Femur (tissue), 1 donor: ENCODE measurements at places on chromosomes 5 and 9.

GRCh38 chr9:112771359-112772214 lies 21.0 kb downstream of the SNX30 start:
- no peak for DNase-seq

- no peak for DNase-seq
These were observed 1767.7 kb downstream of the EFNA5 start for GRCh38 chr5:105903069-105903468.

GRCh38 chr5:66810848-66811261 lies 214.7 kb downstream of the MAST4 start:
- no peak for DNase-seq

DNA sequence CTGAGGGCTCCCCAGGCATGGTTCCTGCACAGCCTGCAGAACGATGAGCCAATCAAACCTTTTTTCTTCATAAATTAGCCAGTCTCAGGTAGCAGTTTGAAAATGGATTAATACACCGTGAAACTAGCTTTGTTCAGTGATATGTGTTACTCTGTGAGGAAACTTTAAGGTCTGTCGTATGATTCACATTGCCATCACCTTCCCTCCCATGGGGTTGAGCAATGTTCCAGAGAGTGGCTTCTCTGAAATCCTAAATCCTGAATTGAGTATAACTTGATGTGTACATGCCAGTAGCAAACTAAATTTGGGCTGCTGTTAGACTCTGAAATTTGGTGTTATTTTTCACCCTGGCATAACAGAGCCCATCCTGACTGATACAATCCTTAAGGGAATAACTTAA lies 866.4 kb upstream of the C9orf72 start:
- DNase-seq, result no peak

GRCh38 chr5:90022711-90023053 lies 386.9 kb downstream of the CETN3 start:
- no peak for DNase-seq

- no peak for DNase-seq
These were observed 71.4 kb upstream of the STARD4 start for GRCh38 chr5:111583758-111584203.

GRCh38 chr9:105359892-105360291 lies 87.9 kb upstream of the FSD1L start:
- no peak for DNase-seq

DNA sequence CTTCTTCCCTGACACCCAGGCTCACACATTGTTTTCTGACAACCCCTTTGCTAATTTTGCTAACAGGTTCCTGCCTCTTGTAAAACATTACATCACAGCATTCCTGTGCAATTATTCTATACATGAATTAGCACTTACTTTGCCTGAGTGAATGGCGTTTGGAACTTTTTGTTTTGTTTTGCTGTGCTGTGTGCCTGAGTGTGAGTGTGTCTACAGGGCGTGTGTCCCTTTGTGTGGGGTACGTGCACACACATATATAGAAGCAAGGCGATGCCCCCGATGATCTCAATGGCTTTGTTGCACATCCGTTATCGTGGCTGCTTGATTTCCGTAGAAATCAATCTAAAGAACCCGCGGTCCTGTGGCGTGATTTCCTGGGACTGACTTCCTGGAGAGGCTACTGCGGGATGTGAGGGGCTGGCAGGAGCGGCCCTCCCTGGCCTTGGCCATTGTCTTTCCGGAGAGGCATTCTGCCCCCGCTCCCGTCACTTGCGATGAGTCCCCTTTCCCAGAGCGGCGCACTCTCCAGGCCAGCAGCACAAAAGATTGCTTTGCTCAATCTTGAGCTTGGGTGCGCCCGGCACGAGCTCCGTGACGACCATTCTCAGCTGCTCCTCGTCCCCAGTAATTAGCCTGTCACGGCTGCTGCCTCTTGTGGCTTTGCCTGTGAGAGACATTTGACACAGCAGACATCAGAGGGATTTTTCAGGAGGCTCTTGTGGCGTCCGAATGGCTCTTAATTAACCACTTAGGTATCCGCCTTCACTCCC lies 398.1 kb upstream of the IRX1 start:
- peak; percentile 46 for DNase-seq

GRCh38 chr5:67249590-67249895 lies 52.9 kb upstream of the CD180 start:
- no peak for DNase-seq

DNA sequence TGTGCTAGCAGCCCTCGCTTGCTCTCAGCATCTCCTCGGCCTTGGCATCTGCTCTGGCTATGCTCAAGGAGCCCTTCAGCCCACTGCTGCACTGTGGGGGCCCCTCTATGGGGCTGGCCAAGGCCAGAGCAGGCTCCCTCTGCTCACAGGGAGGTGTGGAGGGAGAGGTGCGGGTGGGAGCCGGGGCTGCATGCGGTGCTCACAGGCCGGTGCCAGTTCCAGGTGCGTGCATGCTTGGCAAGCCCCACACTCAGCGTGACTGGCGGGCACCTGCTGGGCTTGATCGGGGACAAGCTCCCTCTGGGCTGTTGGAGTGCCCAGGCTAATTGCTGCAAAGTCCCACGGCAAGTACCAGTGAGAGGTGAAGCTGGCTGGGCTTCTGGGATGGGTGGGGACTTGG lies 170.5 kb downstream of the TRIM36 start:
- no peak for DNase-seq

- DNase-seq, result no peak
These were observed 45.2 kb upstream of the RAD23B start for GRCh38 chr9:107237873-107238272.

DNA sequence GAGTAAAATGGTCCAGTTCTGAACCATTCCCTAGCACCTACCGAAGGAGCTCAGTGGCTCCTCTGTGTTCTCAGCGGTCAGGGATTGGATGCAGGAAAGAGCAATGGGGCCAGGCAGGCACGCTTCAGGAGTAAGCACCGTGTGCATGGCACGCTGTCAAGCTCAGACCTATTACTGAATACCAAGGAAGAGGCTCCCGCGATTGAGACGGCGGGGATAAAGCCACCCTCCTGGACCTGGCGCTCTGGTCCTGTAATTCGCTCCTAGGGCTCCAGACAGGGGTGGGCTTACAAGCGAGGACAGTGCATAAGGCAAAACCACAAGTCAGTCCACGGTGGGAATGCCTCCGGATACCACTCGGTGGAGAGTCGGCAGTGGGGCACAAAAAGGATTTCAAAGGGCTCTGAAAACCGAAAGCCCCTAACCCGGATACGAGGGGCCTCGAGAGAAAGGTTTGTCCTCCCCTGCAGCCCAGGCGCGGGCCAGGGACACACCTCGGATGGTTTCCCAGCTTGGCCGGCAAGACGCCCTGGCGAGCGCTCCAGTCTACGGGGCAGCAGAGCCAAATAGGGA lies 988 bp downstream of the OXCT1 start:
- peak; percentile 55 for DNase-seq

GRCh38 chr9:98010445-98010844 lies 27.3 kb downstream of the ANP32B start:
- DNase-seq, result no peak

GRCh38 chr9:135320331-135320730 lies 159.3 kb upstream of the PPP1R26 start:
- no peak for DNase-seq

DNA sequence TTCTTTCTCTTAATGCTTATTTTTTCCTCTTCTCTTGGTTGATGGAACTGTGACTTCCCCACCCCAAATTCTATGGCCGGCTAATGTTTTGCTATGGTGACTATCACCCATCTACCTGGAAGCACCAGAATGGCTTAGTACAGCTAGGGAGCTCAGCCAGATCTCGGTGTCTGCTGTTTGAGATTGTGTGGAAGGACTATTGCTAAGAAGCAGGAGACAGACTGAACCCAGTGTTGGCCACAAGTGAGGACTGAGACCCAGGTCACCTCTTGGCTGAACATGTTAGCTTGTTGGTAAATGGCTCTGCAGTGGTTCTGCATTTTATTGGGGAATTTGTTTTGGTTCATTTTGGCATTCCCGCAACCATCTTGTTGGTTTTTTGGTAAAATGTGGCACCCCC lies 2.7 kb downstream of the PRRC2B start:
- DNase-seq, result no peak

DNA sequence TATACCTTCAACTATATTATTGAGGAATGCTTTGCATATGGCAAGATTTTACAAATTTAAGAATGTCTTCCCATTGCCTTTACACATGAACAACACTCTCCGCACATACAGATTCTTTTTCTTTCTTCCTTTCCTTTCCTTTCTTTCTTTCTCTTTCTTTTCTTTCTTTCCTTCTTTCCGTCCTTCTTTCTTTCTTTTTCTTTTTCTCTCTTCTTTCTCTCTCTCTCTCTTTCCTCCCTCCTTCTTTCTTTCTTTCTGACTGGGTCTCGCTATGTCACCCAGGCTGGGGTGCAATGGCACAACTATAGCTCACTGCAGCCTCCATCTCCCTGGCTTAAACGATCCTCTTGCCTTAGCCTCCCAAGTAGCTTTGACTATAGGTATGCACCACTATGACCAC lies 13.8 kb downstream of the WDR31 start:
- DNase-seq, result no peak

GRCh38 chr9:114954956-114955582 lies 24.7 kb upstream of the TNFSF8 start:
- no peak for DNase-seq

GRCh38 chr5:52684051-52684450 lies 103.7 kb upstream of the ITGA1 start:
- DNase-seq, result no peak

DNA sequence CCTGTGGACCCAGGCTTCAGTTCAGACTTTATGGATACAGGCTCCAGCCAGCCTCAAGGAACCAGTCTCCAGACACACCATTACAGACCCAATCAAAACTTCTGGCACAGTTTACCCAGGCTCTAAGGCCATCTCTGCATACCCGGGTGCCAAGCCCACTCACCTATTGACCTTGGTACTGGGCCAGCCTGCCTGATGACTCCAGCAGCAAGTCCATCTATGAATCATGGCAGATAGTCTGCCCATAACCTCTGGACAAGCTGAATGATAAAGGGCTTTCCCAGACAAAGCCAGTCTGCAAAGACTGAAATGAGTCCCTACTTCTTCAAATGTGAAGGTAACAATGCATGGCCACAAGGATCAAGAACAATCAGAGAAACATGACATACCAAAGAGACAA lies 1327.1 kb upstream of the C9orf72 start:
- DNase-seq, result no peak

DNA sequence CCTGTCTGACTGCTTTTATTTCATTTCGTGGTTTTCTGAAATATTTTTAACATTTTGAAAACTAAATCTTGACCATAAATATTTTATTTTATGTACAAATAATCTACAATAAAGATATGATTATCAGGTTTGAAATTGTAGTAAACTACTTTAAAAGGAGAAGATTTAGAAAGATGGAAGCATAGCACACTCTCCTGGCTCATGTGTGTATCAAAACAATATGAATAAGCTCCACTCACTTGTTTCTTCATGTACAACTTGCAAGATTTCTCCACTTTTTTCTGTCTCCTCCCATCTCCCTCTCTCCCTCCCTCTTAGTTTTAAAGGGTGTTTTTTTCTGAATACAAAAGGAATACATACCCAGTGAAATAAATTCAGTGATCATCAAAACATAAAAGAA lies 15.4 kb upstream of the VPS13A start:
- DNase-seq, result no peak

DNA sequence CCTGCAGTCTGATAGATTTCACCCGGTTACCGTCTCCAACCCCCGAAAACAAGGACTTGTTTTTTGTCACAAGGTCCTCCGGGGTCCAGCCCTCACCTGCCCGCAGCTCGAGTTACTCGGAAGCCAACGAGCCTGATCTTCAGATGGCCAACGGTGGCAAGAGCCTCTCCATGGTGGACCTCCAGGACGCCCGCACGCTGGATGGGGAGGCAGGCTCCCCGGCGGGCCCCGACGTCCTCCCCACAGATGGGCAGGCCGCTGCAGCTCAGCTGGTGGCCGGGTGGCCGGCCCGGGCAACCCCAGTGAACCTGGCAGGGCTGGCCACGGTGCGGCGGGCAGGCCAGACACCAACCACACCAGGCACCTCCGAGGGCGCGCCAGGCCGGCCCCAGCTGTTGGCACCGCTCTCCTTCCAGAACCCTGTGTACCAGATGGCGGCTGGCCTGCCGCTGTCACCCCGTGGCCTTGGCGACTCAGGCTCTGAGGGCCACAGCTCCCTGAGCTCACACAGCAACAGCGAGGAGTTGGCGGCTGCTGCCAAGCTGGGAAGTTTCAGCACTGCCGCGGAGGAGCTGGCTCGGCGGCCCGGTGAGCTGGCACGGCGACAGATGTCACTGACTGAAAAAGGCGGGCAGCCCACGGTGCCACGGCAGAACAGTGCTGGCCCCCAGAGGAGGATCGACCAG lies 121.3 kb downstream of the DAB2IP start:
- no peak for DNase-seq

DNA sequence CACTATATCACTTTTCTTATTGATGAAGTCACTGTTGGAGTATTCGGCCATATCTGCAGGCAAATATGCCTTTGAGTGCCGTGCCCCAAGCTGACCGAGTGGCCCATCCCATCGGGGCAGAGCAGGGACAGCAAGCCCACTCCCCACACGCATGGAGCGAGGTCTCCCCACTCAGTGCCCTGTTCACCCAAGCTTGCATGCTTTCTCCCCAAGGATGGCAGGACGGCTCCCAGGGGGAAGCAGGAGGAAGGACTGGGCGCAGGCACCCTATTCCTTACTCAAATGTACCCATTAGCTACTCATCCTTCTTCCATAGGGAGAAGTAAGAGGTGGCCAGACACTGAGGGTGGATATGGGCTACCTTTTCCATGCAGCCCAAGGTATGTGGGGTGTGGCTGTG lies 309.0 kb downstream of the IRX1 start:
- DNase-seq, result no peak

DNA sequence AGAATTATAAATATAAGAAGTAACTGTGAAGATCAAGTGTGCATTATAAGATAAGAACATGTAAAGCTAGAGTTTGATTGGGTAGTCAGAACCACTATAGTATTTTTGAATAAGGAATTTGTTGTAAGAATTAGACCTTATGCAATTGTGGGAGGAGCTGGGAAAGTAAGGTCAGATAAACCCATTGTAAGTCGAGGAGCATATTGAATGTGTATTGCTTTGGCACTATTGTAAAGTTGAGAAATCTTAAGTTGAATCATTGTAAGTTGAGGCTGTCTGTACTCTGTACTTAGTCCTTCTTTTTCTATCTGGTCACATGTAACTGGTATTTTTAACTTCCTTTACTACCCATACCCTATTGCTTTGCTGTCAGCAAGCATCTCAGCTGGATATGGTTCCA lies 158.7 kb downstream of the CCDC171 start:
- DNase-seq, result no peak

DNA sequence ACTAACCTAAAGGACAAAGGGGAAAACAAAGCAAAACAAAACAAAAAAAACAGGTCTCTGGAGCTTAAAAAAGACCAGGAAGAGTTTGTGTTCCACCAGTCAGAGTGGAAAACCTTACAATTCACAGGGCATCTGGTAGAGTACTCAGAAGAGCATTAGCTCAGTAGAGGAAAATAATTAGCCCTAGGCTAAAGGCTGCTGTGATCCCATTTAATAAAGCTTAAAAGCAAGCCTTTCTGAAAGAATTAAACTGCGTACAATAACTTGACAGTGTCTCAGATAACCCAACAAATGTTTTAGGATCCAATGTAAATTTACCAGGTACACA lies 7.3 kb downstream of the ECM2 start:
- DNase-seq, result no peak

GRCh38 chr5:103120607-103121200 lies 603 bp downstream of the PPIP5K2 start:
- DNase-seq, result peak; percentile 32
